ENCODE measurements at places on chromosomes 5 and 9.

GRCh38 chr5:10559871-10560270 lies 4.0 kb upstream of the ANKRD33B start:
- DNase-seq, result no peak

DNA sequence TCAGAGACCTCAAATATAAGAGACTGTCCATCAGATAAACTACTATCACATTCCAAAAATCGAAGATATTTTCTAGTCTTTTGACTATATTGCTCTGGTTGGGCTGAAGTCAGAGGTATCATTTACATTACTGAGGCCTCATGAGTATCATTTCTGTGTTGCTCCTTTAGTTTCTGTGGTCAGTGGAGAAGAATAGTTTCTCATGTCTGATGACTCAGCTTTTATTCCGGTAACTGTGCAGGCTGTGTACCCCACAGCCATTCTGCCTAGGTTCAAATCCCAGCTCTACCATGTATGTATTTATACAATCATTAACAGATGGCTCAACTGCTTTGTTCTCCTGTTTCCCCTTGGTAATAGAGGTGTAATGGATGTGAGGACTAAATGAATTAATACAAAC lies 179.3 kb downstream of the ALDH1A1 start:
- no peak for DNase-seq

DNA sequence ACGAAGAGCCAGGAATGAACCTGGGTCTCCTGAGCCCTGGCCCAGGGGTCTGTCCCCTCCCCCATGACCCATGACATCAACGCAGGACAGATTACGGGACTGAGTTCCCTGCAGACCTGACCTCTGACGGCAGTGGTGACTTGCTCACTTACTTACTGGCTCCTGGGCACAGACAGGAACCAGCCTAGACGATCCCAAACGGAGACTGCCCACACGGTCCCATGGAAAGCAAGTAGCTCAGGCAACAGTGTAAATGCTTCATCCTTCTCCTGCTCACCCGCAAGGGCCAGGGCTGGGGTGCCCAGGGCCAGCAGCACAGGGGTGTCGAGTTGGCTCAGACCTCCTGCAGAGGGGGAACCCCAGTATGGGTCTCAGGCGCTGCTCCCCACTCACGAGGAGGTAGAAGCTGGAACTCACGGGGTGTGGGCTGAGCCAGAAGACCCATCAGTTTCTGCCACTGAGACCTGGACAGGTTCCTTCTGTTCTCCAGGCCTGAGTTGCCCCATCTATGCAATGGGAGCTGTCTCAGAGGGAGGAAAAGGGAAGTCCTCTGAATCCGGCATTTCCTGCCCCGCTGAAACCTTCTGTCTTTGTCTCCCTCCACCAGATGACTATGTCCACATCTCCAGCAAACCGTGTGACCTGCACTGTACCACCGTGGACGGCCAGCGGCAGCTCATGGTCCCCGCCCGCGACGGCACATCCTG lies 5.6 kb downstream of the ADAMTSL2 start:
- DNase-seq, result no peak

GRCh38 chr5:127891942-127892341 lies 188.8 kb downstream of the CCDC192 start:
- no peak for DNase-seq

- DNase-seq, result peak; percentile 61
Measured at GRCh38 chr5:172417983-172418630, 36.2 kb downstream of the SH3PXD2B start.

DNA sequence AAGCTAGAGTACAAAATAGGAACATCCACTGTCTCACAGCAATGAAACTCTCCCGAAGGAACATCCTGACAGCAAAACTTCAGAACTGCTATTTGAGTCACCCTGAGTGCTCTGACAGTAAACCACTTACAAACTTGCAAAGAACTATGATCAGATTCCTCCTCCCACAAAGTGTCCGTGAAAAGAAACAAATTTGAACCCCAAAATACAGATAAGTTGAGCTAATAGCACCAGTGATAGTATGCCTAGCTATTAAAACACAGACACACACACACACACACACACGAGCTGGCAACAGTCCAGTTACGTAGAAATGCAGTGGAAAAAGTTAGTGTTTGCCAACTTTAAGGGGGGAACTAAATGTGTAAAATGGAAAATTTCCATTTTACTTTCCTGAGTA lies 3.1 kb upstream of the GLIS3 start:
- no peak for DNase-seq

GRCh38 chr9:84807870-84808390 lies 138.4 kb downstream of the NTRK2 start:
- DNase-seq, result no peak

- DNase-seq, result no peak
Measured at GRCh38 chr5:88142636-88142885, 126.1 kb downstream of the TMEM161B start.

DNA sequence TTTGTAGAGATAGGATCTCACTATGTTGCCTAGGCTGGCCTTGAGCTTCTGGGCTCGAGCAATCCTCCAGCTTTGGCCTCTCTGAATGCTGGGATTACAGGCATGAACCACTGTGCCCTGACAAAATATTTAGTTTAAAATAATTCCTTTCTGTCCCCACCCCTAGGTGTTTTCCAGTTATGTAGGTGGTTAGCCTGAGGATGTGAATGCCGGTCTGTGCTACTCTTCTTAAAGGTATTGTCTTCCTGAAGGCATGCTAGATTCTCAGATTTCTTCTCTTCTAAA lies 56.7 kb upstream of the BASP1 start:
- DNase-seq, result no peak

GRCh38 chr9:130156672-130157071 lies 15.5 kb upstream of the NCS1 start:
- no peak for DNase-seq

DNA sequence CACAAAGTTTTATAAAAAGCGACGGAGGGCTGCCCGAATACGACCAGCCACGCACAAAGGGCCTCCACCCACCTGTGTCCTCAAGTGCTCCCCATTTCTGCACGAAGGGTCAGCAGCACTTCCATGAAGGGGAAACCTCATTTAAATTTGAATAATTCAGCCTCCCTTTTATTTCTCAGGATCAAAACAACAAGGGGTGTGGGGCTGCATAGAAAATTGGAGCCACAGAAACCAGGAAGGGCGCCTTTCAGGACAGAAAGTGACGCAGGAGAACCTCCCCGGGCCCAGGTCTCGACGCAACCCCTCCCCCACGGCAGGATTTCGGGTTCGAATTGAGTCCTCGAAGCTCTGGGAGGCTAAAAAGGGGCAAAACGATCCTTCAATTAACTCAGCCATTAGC lies 2.1 kb downstream of the NRARP start:
- DNase-seq, result no peak

DNA sequence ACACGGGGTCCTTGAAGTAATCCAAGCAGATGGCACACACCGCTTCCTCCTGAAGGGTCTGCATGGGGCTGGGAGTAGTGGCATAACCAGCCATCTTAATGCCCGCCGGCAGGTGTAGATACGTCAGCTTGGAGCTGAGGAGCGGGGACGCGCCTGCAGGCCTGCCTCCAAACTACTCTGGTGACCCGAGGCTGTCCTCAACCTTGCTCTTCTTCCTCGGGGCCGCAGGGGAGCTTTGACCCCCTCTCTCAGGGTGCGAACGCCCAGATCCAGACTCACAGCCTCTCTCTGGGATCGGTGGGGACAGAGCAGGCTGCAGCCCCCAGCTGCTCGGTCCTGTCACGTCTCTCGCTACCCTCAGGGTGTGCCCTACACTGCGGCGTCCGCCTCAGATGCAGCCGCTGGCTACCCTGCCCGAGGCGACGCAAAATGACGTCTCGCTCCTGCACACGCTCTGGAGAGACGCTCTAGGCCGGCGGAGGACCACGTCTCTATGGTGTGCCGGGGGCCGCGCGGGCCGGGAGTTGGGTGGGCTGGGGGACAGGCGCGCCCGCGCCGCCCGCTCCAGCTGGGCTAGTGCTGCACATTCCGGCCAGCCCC lies at the start of gene TRIM52:
TSS of gene TRIM52 (minus strand) at position 424 of the 600 bp plus-strand sequence. CDS start at position 94, 330 bp downstream.
- DNase-seq, result no peak

- no peak for DNase-seq
Measured at GRCh38 chr9:27117489-27118135, 8.6 kb downstream of the TEK start.

GRCh38 chr9:123131258-123131657 lies 97.8 kb downstream of the GPR21 start:
- DNase-seq, result no peak

GRCh38 chr5:161572914-161573313 lies 26.4 kb upstream of the GABRB2 start:
- DNase-seq, result no peak

- DNase-seq, result no peak
Measured at GRCh38 chr5:27818888-27819287, 780.5 kb upstream of the CDH9 start.

GRCh38 chr5:134003064-134003816 lies 1.5 kb downstream of the VDAC1 start:
- DNase-seq, result no peak

- DNase-seq, result no peak
Measured at GRCh38 chr9:79185866-79186265, 385.9 kb upstream of the TLE4 start.

- DNase-seq, result peak; percentile 2
Measured at GRCh38 chr9:100011062-100011681, 87.6 kb downstream of the ERP44 start.

DNA sequence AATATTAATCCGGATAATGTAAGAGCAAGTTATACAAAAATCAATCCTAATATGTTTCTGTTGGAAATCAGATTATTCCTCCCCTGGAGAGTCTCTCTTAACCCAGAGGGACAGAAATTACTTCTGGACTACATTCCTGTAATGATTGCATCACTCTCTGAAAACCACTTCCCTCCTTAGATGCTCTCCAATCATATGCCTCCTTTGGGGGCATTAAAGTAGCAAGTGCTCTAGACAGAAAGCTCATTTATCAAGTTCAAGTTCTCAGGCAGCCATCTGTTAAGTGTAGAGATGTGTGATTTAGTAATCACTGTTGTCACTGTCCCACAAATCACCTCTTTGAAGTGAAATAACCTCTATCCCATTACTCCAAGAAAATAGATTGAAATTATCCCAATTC lies 247.1 kb downstream of the SLCO4C1 start:
- DNase-seq, result no peak

DNA sequence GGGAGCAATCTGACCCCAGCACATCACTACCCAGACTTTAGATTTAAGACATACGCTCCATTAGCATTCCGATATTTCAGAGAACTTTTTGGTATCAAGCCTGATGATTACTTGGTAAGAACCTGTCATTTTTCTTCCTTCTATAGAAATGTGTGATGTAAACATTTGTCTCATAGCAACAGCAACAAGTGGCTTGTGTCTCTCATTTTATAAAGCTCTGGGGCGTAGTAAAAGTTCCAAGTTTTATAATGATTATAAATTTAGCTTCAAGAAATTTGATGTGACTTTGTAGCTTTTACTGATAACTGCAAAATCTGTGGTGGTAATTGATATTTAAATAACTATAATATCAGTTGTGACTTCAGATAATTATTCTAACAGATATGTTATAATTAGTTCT lies 137.2 kb downstream of the PRKACG start:
- DNase-seq, result no peak

DNA sequence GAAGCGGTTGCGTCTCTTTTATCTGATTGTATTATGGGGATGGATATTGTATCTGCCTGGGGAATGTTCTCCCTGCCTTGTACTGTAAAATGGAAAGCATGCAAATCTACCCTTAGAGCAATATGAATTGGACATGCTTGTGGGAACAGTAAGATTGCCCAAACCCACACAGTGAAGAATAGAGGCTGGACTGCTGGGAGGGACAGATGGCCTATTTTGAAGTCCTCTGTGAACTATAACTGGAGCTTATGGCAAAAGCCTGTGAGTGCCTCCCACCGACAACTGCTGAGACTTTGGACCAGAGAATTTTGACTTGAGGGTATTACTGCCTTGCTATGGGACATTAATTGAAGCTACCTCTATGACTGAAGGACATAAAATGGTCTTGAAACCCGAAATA lies 168.9 kb downstream of the ERCC6L2 start:
- DNase-seq, result no peak

DNA sequence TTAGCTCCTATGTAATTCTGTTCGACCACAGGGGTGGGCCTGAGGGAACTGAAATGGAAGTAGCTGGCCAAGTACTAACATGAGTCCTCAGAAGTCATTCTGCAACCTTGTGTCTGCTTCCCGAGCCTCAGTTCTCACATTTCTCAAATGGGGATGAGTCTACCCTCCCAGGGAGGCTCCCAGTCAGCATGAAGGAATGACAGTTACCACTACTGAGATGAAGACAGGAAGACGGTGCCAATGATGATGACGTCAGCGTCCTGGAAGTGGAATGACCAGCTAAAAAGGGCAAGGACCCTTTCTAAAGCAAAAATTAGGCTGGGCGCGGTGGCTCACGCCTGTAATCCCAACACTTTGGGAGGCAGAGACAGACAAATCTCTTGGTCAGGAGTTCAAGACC lies 6.8 kb downstream of the PIP5KL1 start:
- peak; percentile 71 for DNase-seq

DNA sequence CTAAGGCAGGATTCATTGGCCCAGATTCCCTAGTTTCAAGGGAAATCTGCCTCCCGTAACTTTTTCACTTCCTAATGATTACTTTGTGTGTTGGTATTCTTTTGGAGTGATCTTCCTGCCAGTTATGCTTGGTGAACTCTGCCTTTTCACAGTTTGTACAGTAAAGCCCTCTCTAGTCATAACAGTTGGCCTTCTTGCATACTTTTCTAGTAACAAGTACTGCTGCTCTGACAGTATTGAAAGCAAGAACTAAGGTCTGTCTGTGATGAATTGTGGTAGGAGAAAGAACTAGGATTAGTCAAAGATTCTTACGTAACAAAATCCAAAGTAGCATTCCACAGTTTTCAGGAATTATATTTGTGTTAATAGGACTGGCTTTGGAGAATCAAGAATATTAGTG lies 1457.2 kb upstream of the WWC1 start:
- no peak for DNase-seq

DNA sequence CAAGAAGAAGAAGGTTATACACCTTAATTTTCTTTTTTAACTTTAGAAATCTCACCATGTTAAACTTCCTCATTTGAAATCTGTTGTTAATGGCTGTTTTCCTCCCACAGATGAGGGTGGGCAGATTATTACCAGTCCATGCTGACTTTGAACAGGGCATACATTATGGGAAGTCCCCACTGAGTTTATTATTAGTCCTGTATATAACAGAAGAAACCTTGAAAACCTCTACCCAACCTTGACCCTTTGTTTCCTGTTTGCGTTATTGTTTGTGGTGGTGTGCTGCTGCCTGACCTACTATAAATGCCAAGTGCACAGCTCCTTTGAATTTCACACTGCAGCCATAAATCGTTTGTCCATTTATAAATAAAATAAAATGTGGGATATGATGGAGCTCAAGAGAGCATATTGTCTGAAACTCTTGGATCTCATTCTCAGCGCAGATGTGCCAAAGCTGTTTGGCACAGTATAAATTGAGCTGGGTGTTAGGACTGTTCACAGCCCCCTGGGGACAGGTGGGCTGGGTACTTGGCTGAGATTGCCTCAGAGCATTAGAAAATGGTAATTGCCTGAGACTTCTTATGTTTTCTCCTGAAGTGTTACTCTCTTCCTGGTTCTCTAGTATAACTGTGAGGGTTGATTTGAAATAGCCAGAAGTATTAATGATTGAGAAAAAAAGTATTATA lies 139.6 kb downstream of the SPATA31D1 start:
- DNase-seq, result no peak

GRCh38 chr9:133130685-133131244 lies 9.7 kb upstream of the RALGDS start:
- no peak for DNase-seq

Measured in T1000 (cell line).